ENCODE measurements at places on chromosomes 7 and 10. TPM values are rescaled to one million over a fixed set of nuclear protein-coding genes. Genes with fewer than 3 reads are reported as not detected.
A peak's percentile ranks its signal among the peaks of the same experiment; 100 is the strongest.

Gene RAMP3
- polyA plus RNA-seq, result 48.6 TPM

DNA sequence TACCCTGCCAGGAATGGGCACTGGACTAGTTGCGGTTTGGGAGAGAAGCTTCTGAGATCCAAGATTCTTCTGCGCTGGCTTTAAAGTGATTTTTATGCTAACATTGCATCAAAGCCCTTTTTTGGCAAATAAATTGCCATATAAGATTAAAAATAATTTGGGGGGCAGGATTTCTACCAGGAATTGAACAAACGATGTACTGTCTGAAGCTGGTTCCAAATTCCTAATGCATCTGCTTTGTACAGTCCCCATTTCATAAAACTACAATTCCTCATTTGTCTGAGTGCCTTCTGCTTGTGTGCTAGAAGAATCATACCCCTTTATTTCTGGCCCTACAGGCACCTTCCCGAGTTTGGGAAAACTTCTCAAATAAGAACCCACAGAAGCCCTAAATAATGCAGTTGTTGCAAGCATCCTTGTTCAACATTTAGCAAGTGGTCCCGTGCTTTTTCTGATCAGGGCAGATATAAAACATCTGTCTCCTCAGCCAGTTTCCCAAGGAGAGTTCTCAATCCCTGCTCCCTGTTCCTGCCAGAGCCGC lies 349.7 kb downstream of the PTEN start:
- DNase-seq, result no peak
- H3K4me3 ChIP-seq, result no peak overlapping the region
- H3K27ac ChIP-seq, result no peak overlapping the region
- no peaks in the 10 kb centered on the region for H3K36me3 ChIP-seq

DNA sequence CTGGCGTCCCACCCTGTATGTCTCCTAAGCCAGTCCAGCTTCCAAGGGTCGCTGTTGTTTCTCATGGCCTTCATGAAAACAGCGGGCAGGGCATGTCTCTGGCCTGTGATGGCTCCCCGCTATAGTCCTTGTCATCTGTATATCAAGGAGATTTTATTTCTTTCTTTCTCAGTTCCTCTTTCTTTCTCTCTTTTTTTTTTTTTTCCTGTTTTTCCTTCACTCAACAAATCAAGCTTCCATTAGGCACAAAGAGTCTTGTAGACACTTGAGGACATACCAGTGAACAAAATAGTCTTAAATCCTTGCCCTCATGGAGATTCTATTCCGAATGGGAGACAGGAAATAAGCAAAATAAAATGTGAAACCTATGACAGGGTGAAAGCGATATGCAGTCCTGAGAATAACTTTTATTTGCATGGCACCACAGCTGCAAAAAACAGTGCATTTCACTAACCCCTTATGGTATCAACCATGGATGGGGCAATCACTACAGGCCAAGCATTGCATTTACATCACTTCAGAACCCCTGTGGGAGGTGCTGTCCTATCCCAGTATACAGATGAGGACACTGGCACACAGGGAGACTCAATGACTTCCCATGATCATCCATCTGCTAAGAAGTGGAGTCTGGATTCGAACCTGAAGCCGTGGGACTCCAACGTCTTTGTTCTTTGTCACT lies 50.7 kb downstream of the SYPL1 start:
- H3K27me3 ChIP-seq, result no peaks in the 10 kb centered on the region
- H3K36me3 ChIP-seq, result no peaks in the 10 kb centered on the region
- peaks cover 2% of the 10 kb centered on the region for H3K4me1 ChIP-seq
- no peak overlapping the region for H3K4me3 ChIP-seq
- H3K27ac ChIP-seq, result no peak overlapping the region

GRCh38 chr7:144032516-144032915 lies 16.2 kb upstream of the OR2A5 start:
- no peak overlapping the region for H3K4me3 ChIP-seq
- no peaks in the 10 kb centered on the region for H3K36me3 ChIP-seq

- H3K27ac ChIP-seq, result no peak overlapping the region
- no peak overlapping the region for H3K4me3 ChIP-seq
- H3K27me3 ChIP-seq, result no peaks in the 10 kb centered on the region
- peaks cover 5% of the 10 kb centered on the region for H3K4me1 ChIP-seq
- H3K36me3 ChIP-seq, result peaks cover 4% of the 10 kb centered on the region
Observed at GRCh38 chr7:157339777-157340677, 3.2 kb downstream of the DNAJB6 start.

DNA sequence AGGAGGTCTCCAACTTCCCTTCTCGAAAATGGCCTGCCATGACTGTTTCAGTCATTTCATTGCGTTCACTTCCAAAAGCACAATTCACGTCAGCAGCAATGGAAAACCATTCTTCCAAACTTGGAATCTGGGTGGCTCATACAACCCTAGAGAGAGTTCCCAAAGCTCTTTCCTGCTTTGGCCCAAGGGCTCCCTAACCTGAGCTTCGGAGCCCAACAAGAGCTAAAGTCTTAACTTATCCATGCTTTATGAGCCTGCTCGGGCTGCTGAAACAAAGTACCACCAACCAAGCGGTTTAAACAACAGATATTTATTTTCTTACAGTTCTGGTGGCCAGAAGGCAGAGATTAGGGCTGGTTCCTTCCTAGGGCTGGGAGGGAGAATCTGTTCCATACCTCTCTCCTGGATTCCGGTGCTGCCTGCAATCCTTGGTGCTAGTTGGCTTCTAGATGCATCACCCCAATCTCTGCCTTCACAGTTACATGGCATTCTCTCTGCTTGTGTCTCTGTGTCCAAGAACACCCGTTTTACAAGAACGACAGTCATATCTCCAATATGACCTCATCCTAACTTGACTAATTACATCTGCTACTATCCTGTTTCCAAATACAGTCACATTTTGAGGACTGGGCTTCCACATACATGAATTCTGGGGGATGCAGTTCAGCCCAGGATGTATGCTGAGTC lies 33.5 kb downstream of the CAMK2B start:
- no peak for DNase-seq
- no peak overlapping the region for H3K27ac ChIP-seq
- no peak overlapping the region for H3K4me3 ChIP-seq
- no peaks in the 10 kb centered on the region for H3K36me3 ChIP-seq
- no peaks in the 10 kb centered on the region for H3K4me1 ChIP-seq
- H3K27me3 ChIP-seq, result no peaks in the 10 kb centered on the region

DNA sequence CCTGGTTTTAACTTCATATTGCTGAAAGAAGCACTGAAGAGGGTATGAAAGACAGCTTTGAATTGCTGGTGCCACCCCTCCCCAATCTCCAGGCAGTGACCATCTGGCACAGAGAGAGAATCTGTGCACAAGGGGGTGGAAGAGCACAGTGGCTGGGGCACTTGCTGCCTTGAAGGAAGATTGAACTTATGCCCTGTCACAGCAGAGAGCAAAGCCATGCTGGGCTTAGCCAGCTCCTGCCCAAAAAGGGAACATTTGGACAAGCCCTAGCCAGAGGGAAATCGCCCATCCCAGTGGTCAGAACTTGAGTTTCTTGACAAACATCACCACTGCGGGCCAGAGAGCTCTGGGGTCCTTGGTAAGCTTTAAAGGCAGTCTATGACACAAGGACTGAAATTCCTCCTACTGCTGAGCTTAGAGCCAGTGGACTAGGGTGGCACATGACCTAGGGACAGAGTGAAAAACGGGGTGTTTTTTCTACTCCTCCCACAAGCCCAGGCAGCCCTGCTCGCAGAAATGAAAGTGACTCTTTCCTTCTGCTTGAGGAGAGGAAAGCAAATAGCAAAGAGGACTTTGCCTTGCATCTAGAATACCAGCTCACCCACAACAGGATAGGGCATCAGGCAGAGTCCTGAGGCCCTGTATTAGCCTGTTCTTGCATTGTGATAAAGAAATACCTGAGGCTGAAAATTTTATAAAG lies 257.2 kb downstream of the CTNNA3 start:
- H3K27ac ChIP-seq, result no peak overlapping the region
- no peak overlapping the region for H3K4me3 ChIP-seq
- DNase-seq, result peak; percentile 65
- no peaks in the 10 kb centered on the region for H3K36me3 ChIP-seq
- H3K4me1 ChIP-seq, result no peaks in the 10 kb centered on the region
- no peaks in the 10 kb centered on the region for H3K27me3 ChIP-seq

DNA sequence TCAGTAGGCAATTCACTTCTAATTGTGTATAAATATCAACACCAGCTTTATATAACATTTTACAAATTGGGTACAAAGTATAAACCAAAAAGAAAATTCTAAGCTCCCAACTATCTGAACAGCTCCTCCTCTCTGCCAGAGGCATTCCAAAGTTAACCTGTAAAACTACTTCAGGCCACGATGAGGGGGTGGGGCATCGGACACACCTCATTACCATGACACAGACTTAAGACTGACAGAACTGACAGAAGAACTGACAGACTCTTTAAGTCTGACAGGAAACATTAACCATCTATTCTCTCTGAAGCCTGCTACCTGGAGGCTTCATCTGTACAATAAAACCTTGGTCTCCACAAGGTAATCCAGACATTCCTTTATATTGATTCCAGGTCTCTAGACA lies 12.3 kb downstream of the ESYT2 start:
- H3K27ac ChIP-seq, result peak overlapping the region; percentile 0
- no peaks in the 10 kb centered on the region for H3K36me3 ChIP-seq
- peak; percentile 42 for DNase-seq
- peaks cover 10% of the 10 kb centered on the region for H3K4me1 ChIP-seq
- H3K4me3 ChIP-seq, result no peak overlapping the region
- no peaks in the 10 kb centered on the region for H3K27me3 ChIP-seq

- no peak for DNase-seq
- no peak overlapping the region for H3K27ac ChIP-seq
- no peak overlapping the region for H3K4me3 ChIP-seq
- no peaks in the 10 kb centered on the region for H3K4me1 ChIP-seq
- H3K36me3 ChIP-seq, result no peaks in the 10 kb centered on the region
Observed at GRCh38 chr7:148547951-148548350, 42.6 kb upstream of the C7orf33 start.

- DNase-seq, result no peak
- no peaks in the 10 kb centered on the region for H3K27me3 ChIP-seq
- H3K4me3 ChIP-seq, result no peak overlapping the region
- H3K4me1 ChIP-seq, result no peaks in the 10 kb centered on the region
- no peak overlapping the region for H3K27ac ChIP-seq
Observed at GRCh38 chr10:131803860-131804425, 96.9 kb upstream of the PPP2R2D start.

DNA sequence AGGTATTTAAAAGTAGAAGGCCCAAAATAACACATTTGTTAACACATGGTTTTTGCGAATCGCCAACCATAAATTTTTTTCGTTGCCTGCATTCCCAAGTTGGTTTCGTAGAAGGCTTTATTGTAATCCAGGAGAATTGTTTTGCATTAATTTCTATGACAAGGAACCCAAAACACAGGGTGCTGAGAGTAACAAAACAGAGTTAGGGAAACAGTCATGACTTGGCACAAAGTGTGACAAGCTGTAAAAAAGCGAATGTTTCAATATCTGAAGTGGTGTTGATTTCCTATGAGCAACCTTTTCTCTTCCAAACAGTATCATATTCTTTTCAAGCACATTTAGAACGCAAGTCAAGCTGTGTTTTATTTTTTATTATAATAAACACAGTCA lies 63.6 kb downstream of the C10orf67 start:
- H3K27me3 ChIP-seq, result peaks cover 3% of the 10 kb centered on the region
- no peak overlapping the region for H3K27ac ChIP-seq
- no peaks in the 10 kb centered on the region for H3K4me1 ChIP-seq
- no peak for DNase-seq
- no peak overlapping the region for H3K4me3 ChIP-seq
